ENCODE measurements at places on chromosomes 6 and 20. TPM values are rescaled to one million over a fixed set of nuclear protein-coding genes. Genes with fewer than 3 reads are reported as not detected.

GTPBP2 gene
- 49.9 TPM for total RNA-seq

PLG gene
- total RNA-seq, result not detected

FOXA2 gene
- not detected for total RNA-seq

HLA-DRB1 gene
- total RNA-seq, result 186 TPM

CLPSL2 gene
- total RNA-seq, result not detected

Measured in CD4-positive, CD25-positive, alpha-beta regulatory T cell (primary cell).